ENCODE measurements at places on chromosomes 7 and 10.

DNA sequence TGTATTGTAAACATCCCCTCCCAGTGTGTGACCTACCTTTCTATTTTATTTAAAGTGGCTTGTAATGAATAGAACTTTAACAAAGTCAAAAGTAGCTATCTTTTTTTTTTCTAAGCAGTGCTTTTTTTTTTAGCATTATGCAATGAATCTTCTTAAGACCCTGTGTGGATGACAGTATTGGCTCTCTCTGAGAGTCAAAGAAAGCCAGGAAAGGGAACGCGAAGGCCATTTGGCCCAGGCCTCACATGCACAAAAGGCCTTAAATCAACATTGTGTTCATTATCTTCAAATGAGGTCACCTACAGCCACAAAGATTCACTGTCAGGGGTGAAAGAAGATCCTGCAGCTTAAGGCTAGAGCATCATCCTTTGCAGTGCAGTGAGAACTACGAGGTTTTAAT, 721.5 kb downstream of the GRID1 start:
- DNase-seq = no peak

DNA sequence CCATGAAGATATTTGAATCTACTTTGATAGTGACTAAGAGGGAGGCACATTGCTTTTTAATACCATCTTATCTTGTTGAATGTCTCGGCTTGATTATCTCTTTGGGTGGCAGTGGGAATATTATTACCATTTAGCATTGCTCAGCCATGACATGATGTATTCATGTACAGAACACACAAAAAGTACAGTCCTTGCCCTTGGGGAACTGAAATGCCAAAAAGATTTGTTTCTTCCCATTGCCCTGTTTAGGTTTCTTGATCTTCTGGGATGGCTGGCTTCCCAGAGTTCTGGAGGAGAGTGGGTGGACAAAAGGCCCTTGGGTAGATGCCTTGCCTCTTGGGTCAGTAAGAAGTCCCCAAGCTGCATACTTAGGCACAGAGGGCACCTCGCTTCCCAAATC, 23.8 kb downstream of the SUFU start:
- no peak for DNase-seq

- no peak for DNase-seq
These were observed 45.7 kb downstream of the ATXN7L1 start for GRCh38 chr7:105830405-105831301.

GRCh38 chr7:151174246-151175046, 7.0 kb upstream of the GBX1 start:
- DNase-seq = no peak

DNA sequence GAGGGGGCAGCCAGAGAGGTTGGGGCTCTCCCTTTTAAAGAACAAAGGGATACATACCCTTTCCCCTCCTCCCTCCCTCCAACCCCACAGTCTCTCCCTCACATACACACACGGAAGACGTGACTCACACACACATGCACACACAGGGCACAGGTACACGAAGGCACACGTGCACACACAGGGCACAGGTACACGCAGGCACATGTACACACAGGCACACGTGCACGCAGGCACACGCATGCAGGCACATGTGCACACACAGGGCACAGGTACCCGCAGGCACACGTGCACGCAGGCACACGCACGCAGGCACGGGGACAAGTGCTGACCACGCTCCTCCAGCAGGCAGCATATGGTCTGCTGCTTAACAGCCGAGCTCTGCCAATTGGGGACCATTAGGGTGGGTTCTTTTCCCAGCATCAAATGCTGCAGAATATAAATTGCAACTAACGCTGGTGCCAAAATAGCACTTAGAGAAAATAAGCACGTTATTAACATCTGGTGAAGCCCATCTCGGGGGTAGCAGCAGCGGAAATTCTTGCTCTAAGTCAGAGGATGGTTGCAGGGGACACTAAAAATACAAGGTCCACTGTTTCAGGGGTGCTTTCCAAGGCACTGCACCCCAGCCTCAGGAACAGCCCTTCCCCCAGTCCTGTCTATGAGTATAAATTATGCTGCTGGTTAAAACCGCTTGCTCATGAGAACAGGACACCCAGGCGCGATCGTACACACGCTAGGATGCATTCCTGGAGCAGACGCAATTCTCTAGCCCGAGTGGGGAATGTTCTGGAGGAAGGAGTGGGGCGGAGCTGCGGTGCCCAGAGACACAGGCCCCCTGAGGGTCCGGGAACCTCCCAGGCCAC, 55.2 kb upstream of the TNRC18 start:
- DNase-seq = no peak

GRCh38 chr7:29889288-29889687, 83.0 kb downstream of the WIPF3 start:
- DNase-seq = no peak

- DNase-seq = no peak
These were observed 44.0 kb downstream of the CALD1 start for GRCh38 chr7:134823400-134823799.

GRCh38 chr10:86068231-86069054, 298.2 kb downstream of the GRID1 start:
- DNase-seq = no peak

DNA sequence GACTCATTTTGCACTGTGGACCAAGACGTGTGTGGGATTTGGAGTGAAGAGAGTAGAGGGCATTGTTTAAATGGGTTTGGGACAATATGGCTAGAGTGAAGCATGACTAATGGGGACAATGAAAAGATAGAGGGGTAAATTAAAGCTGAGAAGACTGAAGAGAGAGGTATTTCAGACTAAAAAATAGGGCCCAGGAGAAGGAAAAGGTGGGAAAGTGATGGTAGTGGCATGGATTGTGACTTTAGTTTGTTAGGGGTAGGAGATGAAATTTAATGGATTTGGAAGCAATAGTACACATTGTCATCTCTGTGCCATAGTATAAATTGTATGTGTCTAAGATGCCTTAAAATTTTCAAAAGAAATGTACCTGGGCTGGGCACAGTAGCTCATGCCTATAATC, 18.2 kb downstream of the CDK1 start:
- no peak for DNase-seq

- DNase-seq = no peak
These were observed 2.7 kb downstream of the MAP3K8 start for GRCh38 chr10:30436671-30437030.

GRCh38 chr10:75228834-75229233, 6.9 kb downstream of the COMTD1 start:
- no peak for DNase-seq

DNA sequence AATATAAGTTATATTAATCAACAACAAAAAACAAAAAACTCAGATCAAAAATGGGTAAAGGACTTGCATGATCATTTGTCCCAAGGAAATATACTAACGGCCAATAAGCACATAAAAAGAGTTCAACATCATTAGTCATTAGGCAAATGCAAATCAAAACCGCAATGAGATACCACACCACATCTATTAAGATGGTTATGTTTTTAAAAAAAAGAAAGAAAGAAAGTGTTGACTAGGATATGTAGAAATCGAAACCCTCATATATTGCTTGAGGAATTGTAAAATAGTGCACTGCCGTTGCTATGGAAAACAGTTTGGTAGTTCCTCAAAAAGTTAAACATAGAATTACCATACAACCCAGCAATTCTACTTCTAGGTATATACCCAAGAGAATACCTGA, 39.4 kb upstream of the CTNNA3 start:
- DNase-seq = no peak

- DNase-seq = no peak
These were observed 3.0 kb upstream of the CYP2C18 start for GRCh38 chr10:94680544-94680943.

DNA sequence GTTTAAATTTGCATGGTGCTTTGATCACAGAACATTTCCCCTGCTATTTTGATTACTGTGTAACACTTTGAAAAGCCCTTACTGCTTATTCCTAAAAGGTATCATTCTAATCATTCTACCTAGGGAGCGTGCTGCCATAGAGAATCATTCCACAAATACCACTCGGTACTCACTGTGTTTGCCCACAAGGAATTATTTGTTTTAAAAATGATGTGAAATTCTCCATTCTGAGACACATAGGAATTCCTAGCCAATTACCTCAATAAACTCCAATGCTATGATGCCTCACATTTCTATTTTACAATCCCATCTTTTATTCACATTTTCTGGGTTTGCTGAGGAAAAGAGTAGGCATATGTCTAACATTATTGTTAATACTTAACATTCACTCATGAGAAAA, 16.2 kb upstream of the TES start:
- DNase-seq = no peak

- DNase-seq = no peak
These were observed 141.7 kb downstream of the EGFR start for GRCh38 chr7:55160539-55160938.

- no peak for DNase-seq
These were observed 2.5 kb downstream of the ARHGAP12 start for GRCh38 chr10:31926160-31926559.

- DNase-seq = no peak
These were observed 1.9 kb upstream of the CNNM2 start for GRCh38 chr10:102916173-102916572.

GRCh38 chr10:127894146-127894545, 1.4 kb upstream of the CLRN3 start:
- DNase-seq = no peak

GRCh38 chr7:128880791-128881457, 18.3 kb downstream of the ATP6V1F start:
- DNase-seq = no peak

DNA sequence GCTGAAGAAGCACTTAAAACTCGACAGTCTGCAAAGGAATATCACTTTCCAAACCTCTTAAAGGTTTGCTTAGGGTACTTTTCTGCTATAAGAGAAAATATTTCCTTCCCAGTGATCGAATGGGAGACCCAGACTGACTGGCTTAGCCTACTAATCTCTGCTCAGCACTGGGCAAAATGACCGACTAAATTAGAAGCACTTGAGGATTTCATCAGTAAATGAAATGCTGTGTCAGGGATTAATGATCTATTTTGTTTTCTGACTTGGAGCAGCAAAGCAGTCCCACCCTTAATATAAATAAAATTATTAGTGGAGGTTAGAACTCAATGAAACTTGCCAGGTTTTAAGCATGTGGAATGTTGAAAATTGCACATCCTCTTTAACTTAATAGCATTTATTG, 411.6 kb downstream of the NEBL start:
- DNase-seq = no peak
